Activated CD4-positive, alpha-beta T cell treated with anti-CD3 and anti-CD28 coated beads, Interleukin-2, amount 10 ng/mL, durations not matched to agents 7 days and 5 days (primary cell): ENCODE measurements at places on chromosomes 3 and 15. TPM values are rescaled to one million over a fixed set of nuclear protein-coding genes. Genes with fewer than 3 reads are reported as not detected.

- DNase-seq, result no peak
- H3K4me3 ChIP-seq, result no peak overlapping the region
- H3K27ac ChIP-seq, result no peak overlapping the region
- no peaks in the 10 kb centered on the region for H3K4me1 ChIP-seq
- no peaks in the 10 kb centered on the region for H3K36me3 ChIP-seq
These were observed 38.1 kb downstream of the C3orf70 start for GRCh38 chr3:185114756-185115155.

Gene LIPH
- total RNA-seq, result not detected

Gene KNG1
- not detected for total RNA-seq

Gene WDR93
- not detected for total RNA-seq

- peaks cover 15% of the 10 kb centered on the region for H3K36me3 ChIP-seq
- H3K4me3 ChIP-seq, result no peak overlapping the region
- peak overlapping the region; percentile 73 for H3K27ac ChIP-seq
- peaks cover 73% of the 10 kb centered on the region for H3K4me1 ChIP-seq
- no peaks in the 10 kb centered on the region for H3K27me3 ChIP-seq
These were observed 6.7 kb downstream of the ZDHHC3 start for GRCh38 chr3:44969154-44969827.

- H3K4me1 ChIP-seq, result peaks cover 4% of the 10 kb centered on the region
- no peak overlapping the region for H3K4me3 ChIP-seq
- H3K36me3 ChIP-seq, result no peaks in the 10 kb centered on the region
- H3K27ac ChIP-seq, result peak overlapping the region; percentile 3
- no peak for DNase-seq
These were observed 6.9 kb downstream of the GALNT15 start for GRCh38 chr3:16181361-16181760.

GRCh38 chr15:23565395-23566070 is at the start of gene MKRN3:
TSS of gene MKRN3 (plus strand) at chr15:23565674. CDS start at chr15:23565783, 109 bp downstream.
- H3K36me3 ChIP-seq, result peaks cover 2% of the 10 kb centered on the region
- no peaks in the 10 kb centered on the region for H3K4me1 ChIP-seq

Gene P2RY12
- not detected for total RNA-seq

DNA sequence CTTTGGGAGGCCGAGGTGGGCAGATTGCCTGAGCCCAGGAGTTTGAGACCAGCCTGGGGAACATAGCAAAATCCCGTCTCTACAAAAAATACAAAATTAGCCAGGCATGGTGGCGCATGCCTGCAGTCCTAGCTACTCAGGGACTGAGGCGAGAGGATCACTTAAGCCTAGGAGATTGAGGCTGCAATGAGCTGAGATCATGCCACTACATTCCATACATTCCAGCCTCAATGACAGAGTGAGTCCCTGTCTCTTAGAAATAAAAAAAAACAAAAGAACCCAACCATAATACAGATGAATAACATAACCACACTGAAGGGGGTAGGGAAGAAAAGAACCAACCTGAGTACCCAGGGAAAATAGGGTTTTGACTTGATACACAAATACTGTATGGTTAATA is 19.7 kb upstream of the CGNL1 start:
- H3K4me3 ChIP-seq, result no peak overlapping the region
- H3K4me1 ChIP-seq, result no peaks in the 10 kb centered on the region
- no peak for DNase-seq
- H3K36me3 ChIP-seq, result no peaks in the 10 kb centered on the region

Gene OXTR
- total RNA-seq, result 0.65 TPM

DNA sequence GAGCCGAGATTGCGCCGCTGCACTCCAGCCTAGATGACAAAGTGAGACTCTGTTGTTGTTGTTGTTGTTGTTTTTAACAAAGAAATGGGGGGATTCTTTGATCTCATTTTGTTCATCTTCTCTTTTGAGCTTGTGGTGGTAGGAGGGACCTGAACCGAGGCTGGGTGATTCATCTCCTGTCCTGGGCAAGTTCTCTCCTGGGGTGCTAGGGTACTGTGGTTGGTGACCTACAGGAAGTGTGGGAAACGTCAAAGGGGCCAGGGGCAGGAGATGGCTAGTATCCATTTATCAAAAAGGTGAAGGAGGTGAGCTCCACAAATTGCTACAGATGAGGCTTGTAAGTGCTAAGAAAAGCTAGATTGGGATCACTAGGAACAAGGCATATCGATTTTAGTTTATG is 14.3 kb downstream of the PPCDC start:
- no peak overlapping the region for H3K4me3 ChIP-seq
- peaks cover 45% of the 10 kb centered on the region for H3K4me1 ChIP-seq
- H3K36me3 ChIP-seq, result peaks cover 16% of the 10 kb centered on the region
- H3K27ac ChIP-seq, result peak overlapping the region; percentile 11

GRCh38 chr15:72782274-72783003 is 1.1 kb downstream of the ADPGK start:
- peaks cover 39% of the 10 kb centered on the region for H3K36me3 ChIP-seq
- H3K27me3 ChIP-seq, result no peaks in the 10 kb centered on the region
- H3K4me3 ChIP-seq, result peak overlapping the region; percentile 89
- peak overlapping the region; percentile 99 for H3K27ac ChIP-seq
- no peak for DNase-seq

DNA sequence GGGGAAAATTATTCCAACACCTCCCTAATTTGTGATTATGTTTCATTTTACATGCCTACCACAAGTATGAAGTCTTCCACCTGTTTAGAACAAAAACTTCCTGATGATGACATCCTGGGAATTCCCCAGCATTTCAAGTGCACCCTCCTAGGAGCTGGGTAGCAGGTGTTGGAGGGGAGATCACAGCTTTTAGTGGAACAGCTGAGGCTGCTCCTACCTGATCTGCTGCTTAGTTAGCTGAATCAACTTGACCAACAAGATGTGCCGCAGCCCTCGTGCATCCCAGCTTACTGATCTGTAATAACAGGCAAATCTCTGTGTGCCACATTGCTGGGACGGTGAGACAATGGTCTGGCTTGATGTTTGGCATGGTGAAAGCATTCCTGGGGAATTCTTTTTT is 29.7 kb downstream of the TRAK1 start:
- DNase-seq, result no peak
- H3K4me3 ChIP-seq, result no peak overlapping the region
- no peak overlapping the region for H3K27ac ChIP-seq
- peaks cover 40% of the 10 kb centered on the region for H3K4me1 ChIP-seq
- no peaks in the 10 kb centered on the region for H3K27me3 ChIP-seq

Gene GPR149
- not detected for total RNA-seq

Gene CIB2
- 0.44 TPM for total RNA-seq

DNA sequence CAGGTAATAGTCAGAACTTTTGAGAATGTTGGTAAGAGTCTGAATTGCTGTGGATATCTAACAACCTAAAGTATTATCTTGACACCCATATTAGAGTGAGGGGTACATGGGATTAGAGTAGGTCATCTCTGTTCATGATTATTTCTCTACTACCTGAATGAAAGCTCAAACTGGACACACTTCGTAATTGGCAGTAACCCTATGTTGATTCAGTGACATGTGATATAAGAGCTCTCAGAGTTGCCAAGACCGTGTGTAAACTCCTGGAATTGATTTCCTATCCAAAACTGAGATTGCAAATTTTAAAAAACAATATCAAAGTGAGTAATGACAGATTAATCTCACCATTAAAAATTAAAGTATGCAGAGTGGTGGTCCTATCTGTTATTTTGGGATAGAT is 214.8 kb upstream of the ARHGEF26 start:
- H3K4me1 ChIP-seq, result no peaks in the 10 kb centered on the region
- no peaks in the 10 kb centered on the region for H3K36me3 ChIP-seq
- H3K27ac ChIP-seq, result no peak overlapping the region
- no peak overlapping the region for H3K4me3 ChIP-seq
- H3K27me3 ChIP-seq, result peaks cover 3% of the 10 kb centered on the region

GRCh38 chr15:70151462-70151861 is 53.7 kb upstream of the TLE3 start:
- H3K4me3 ChIP-seq, result no peak overlapping the region
- DNase-seq, result no peak
- H3K4me1 ChIP-seq, result no peaks in the 10 kb centered on the region
- no peaks in the 10 kb centered on the region for H3K36me3 ChIP-seq
- no peak overlapping the region for H3K27ac ChIP-seq

DNA sequence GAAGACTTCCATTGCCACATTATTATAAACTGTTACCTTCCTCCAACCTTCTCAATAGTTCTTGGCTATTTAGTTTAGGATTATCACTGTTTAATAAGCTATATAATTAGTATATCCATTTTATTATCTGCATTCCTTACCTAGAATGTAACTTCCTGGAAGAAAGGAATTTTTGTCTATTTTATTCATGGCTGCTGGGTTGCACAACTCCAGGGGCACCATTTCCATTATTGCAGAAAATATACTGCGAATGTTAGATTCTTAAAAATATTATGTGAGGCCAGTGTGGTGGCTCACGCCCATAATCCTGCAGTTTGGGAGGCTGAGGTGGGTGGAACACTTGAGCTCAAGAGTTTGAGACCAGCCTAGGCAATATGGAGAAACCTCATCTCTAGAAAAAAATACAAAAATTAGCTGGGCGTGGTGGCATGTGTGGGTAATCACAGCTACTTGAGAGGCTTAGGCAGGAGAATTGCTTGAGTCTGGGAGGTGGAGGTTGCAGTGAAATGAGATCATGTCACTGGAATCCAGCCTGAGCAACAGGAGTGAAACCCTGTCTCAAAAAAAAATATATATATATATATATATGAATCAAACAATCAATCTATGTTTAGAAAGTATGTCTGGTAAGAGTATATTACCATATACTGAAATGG is 19.9 kb downstream of the CLDN1 start:
- H3K4me1 ChIP-seq, result peaks cover 22% of the 10 kb centered on the region
- H3K27me3 ChIP-seq, result no peaks in the 10 kb centered on the region
- DNase-seq, result no peak

GRCh38 chr3:177578488-177578887 is 381.2 kb upstream of the TBL1XR1 start:
- H3K4me1 ChIP-seq, result no peaks in the 10 kb centered on the region
- no peaks in the 10 kb centered on the region for H3K27me3 ChIP-seq
- no peaks in the 10 kb centered on the region for H3K36me3 ChIP-seq
- no peak overlapping the region for H3K4me3 ChIP-seq

Gene APOD
- not detected for total RNA-seq

DNA sequence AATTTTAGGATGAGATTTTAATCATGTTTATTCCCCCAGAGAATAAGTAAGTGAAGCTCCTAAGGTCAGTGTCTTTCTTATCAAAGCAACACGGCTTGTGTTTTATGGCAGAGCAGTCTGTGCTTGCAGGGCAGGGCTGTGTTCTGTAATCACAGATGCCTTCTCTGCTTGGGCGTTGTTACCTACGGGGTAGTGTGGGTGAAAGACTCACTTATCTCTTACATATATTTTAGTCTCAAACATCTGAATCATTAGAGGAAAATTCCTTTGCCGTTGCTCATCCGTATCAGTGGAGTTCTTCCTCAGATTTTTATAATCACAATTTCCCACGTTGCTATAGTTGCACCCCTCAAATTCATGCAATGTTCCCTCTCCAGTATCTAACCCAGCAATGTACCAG is 271.7 kb upstream of the MEIS2 start:
- H3K27ac ChIP-seq, result no peak overlapping the region
- no peak for DNase-seq
- no peaks in the 10 kb centered on the region for H3K4me1 ChIP-seq
- H3K4me3 ChIP-seq, result no peak overlapping the region
- H3K27me3 ChIP-seq, result no peaks in the 10 kb centered on the region
- no peaks in the 10 kb centered on the region for H3K36me3 ChIP-seq

- H3K27ac ChIP-seq, result no peak overlapping the region
- H3K4me3 ChIP-seq, result no peak overlapping the region
- no peaks in the 10 kb centered on the region for H3K27me3 ChIP-seq
- no peaks in the 10 kb centered on the region for H3K36me3 ChIP-seq
These were observed 6.3 kb downstream of the ZNF774 start for GRCh38 chr15:90358124-90359033.

GRCh38 chr3:42906070-42906847 is at the start of gene ZNF662:
TSS of gene ZNF662 (plus strand) at chr3:42906142. CDS start at chr3:42908115, 1,973 bp downstream.
- no peak for DNase-seq
- peaks cover 38% of the 10 kb centered on the region for H3K27me3 ChIP-seq
- peaks cover 11% of the 10 kb centered on the region for H3K4me1 ChIP-seq
- H3K36me3 ChIP-seq, result peaks cover 24% of the 10 kb centered on the region
- H3K4me3 ChIP-seq, result peak within 1 kb of the TSS; percentile 13
- no peak within 1 kb of the TSS for H3K27ac ChIP-seq

Gene GUCA1C
- total RNA-seq, result not detected

DNA sequence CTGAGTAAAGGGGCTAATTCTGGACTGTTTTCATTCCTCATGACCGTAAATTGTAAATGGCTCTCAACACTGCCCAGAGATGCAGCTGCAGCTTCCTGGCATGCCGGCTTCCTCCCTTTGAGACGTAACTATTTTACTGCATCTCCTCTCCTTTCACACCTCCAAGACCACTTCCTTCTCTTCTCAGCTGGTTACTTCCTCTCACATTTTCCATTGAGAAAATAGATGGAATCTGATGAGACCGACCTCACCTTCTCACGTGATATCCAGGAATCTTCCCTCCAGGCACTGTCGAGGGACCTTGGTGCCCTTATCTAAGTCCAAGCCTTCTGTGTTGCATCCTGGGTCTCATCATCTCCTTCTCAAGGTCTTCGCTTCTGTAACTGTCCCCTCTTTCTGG is 12.7 kb downstream of the LYSMD4 start:
- peak overlapping the region; percentile 83 for H3K27ac ChIP-seq
- H3K4me3 ChIP-seq, result no peak overlapping the region
- peaks cover 19% of the 10 kb centered on the region for H3K36me3 ChIP-seq
- H3K27me3 ChIP-seq, result no peaks in the 10 kb centered on the region
- DNase-seq, result peak; percentile 28
- H3K4me1 ChIP-seq, result peaks cover 33% of the 10 kb centered on the region
